ENCODE measurements at places on chromosomes 16 and 17.

DNA sequence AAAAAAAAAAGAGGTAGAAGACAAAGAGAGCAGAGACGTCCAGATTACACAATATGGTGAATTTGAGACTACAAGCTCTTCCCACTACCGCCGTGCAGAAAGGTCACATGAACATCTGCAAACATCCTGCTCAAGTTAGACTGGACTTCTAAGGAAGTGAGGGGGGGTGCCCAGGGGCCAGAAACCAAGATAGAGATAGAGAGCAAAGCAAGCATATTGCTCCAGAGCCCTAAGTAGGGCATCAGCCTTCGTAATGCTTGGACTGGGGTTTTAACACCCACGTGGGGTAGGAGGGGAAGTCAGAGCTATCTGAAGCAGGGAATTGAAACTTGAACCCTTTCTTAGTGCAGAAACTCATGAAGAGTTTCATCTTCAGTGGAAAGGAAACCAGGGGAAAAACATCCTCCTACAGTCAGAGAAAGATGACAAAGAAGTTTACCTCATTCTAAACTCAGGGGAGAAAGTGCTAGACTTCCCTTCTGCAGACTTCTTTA is 8.7 kb downstream of the CLEC19A start:
- no peak for DNase-seq

DNA sequence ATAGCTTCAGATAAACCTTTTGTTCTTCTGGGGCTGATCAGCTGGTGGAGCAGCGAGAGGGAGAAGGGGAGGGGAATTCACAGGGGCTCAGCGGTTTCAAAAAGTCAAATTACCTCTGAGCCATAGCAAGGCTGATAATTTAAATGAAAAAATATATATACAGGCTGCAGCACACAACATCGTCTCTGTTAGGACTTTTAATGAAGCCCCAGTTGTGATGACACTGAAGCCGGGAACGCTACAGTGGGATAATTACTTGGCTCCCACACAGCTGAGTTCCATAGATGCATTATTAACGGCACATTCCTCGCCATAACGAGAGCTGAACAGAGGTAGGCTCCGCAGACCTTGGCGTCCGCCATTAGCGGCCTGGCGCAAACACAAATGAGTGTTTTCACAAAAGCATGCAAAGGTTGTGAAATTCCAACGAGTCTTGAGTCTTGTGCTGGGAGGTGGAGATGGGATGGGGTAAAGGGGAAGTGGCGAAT is 216.0 kb downstream of the C16orf78 start:
- DNase-seq = no peak

- DNase-seq = no peak
Measured at GRCh38 chr16:86363836-86364618, 146.3 kb upstream of the FOXF1 start.

DNA sequence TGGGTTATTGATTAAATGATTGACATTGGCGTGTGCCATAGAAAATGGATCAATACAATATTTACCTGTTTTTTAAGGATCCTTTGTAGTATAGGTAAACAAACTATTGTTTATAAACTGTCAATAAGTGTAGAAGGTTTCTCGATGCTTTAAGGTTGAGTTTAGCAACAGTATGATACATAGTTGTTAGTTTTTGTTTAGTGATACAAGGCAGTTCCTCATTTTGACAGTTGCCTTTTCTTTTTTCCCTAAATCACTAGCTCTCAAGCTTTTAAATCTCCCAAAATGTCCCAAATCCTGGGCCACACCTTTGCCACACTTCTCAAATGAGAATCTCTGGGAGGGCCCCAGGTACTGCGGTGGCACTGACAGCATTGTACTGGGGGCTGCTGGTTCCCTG is 57.3 kb downstream of the EPN2 start:
- no peak for DNase-seq

DNA sequence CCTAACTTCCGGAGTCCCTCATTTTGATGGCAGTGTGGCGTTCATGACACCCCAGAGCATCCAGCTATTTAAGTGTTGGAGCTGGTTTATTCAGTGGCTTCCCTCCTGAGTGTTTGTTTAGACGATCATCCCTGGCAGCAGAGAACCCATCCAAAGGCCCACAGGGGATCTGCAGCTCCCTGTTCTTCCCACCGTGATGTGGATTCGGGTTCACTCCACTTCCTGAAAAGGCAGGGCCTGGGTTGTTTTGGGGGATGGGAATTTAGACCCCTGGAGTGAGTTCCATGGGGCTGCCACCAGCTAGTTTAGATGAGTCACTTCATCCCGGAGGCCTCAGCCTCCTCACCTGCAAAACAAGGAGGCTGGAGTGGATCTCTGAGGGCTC is 2.3 kb downstream of the KSR1 start:
- DNase-seq = no peak

DNA sequence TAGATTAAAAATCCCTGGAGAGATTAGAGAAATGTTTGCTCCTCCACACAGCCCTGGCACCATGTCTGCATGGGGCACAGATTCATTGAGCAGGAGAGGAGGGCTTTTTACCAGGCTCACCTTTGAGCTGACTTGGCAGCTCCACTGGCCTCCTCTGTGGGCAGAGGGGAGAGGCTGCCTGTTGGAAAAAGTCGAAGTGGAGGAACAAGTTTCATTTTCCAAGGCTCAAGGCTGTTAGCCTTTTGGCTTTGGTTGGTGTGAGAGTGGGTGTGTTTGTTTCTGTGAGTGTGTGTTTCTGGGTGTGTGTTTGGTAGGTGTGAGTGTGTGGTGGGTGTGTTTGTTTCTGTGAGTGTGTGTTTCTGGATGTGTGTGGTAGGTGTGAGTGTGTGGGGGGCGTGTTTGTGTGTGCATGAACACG is 5.6 kb downstream of the TMEM238L start:
- no peak for DNase-seq

GRCh38 chr17:146546-146945 is 9.2 kb downstream of the SCGB1C2 start:
- DNase-seq = no peak

DNA sequence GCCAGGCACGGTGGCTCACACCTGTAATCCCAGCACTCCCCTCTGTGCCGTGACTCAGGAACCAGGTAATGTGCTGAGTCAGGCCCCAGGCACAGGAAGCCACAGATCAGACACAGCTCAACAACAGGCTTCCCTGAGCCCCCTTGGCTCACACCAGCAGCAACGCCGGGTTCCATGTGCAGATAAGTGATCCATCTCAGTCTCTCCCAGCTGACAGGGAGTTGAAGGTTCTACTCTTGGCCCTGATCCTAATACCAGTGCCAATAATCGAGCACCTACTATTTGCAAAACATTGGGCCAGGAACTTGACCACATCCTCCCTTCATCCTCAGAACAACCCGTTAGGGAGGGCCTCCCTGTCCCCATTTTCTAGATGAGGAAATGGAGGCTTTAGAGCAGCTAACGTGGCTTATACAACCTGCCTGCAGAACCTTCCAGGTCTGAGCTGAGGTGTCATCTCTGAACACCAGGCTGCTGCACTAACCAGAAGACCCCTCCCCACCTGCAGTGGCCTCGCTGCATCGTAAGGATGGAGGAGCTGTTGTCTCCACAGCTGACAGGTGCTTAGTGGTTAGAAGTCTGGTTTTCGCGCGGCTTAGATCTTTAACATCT is 64.8 kb upstream of the AMZ2 start:
- DNase-seq = no peak

GRCh38 chr16:12532871-12533610 is 270.6 kb downstream of the CPPED1 start:
- no peak for DNase-seq

GRCh38 chr16:57485916-57486857 is at the start of gene DOK4:
Gene DOK4, minus strand, starts transcription at chr16:57486493. Its CDS starts 6,986 bp downstream, at chr16:57479507.
- DNase-seq = peak; percentile 24

- no peak for DNase-seq
Measured at GRCh38 chr17:74417178-74418045, 14.5 kb upstream of the GPRC5C start.

- DNase-seq = no peak
Measured at GRCh38 chr16:86120201-86121192, 221.5 kb downstream of the IRF8 start.

GRCh38 chr16:30947859-30948666 is 805 bp upstream of the ORAI3 start:
- DNase-seq = peak; percentile 98

DNA sequence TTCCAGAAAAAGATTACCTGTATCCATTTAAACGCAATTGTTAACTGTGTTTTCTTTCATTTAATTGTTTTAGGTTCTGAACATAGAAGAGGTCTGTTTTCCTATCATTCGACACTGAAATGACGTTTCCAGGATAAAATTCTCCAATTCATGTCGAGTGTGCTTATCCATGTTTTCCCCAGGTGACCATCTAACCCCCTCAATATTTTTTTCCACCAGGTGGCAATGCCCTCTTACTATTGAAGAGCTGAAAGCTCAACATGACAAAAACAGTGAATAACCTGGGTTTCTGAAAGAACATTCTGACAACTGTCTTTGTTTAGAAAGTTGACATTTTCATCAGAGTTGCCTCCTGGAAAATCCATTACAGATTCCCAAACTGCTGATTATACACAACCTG is 948.7 kb downstream of the KCNJ2 start:
- peak; percentile 37 for DNase-seq

DNA sequence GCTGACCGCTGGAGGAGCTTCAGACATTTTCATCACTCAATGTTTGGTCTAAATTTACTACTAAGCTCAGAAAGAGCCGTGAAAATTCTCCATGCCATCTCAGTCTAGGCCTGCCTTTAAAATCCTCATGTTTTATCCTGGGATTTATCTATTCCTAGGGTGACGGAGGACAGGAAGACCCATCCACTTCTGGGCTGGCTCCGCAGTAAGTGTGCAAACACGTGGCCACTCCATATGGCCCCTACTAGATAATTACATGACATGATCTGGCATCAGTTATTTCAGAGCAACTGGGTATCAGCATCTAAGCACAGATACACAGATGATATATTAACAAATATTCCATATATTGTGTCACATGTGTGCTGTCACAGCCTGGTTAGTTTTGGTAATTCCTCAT is 77.8 kb upstream of the HS3ST4 start:
- DNase-seq = no peak

DNA sequence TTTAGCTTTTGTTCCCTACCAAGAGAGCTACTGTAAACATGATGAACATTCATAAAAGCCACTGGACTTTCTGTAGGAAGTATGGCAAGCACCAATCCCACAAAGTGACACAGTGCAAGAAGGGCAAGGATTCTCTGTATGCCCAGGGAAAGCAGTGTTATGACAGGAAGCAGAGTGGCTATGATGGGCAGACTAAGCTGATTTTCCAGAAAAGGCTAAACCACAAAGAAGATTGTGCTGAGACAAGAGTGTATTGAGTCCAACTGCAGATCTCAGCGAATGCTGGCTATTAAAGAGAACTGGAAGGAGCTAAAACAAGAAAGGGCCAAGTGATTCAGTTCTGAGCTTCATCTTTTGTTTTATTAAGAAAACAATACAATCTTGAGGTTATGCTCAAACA is 60.5 kb upstream of the EFCAB3 start:
- no peak for DNase-seq

DNA sequence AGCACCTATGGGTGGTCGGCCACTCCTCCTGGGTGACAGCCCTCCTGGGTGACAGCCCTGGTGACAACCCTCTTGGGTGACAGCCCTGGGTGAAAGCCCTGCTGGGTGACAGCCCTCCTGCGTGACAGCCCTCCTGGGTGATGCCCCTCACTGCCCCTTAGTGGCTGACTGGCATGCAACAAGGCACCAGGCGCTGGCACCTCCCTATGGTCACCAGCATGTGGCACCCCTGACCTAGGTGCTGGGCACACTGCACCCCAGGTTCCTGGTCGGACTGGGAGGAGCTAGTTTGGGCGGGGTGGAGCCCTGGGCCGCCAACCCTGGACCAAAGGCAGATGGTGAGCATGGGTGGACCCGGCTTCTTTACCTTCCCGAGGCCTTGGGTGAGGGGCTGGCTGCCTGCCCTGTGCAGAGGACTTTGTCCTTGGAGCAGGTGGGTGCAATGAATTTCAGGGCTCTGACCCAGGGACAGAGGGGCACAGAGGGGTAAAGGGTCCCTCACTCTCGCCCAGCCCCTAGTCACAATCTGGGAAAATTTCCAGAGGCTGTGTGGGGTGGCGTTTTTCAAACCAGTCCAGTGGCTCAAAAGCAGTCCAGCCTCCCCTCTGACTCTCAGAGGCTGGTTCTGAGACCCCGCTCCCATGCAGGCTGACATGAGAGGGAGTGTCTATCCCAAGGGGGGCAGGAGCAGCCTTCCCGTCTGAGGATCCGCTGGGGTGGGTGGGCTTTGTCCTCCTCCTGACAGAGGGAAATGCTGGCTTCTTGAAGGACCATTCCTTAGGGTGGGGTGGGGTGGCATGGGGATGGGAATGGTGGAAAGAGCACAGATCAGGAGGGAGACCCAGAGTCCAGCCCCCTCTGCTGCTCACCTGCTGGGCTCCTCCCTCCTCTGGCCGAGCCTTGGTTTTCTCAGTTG is 25.9 kb upstream of the TNFRSF13B start:
- no peak for DNase-seq

DNA sequence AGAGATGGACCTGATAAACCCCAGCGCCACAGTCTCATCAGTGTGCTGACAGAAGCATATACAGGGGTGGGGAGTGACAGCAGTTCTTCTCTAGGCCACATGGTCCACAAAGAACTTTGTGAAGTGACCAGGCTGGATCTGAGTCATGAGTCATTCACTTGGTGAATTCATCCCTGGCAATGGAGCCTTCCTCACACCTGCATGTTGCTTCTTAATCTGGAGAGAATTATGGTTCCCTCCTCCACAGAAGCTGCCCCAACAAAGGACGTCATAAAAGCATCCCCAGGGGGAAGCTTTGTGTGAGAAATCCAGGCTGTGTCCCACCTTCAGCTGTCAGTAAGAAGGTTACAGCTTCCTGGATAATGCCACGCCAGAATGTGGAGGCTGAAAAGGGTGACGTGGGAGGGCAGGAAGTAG is 215.6 kb upstream of the MAF start:
- no peak for DNase-seq

- no peak for DNase-seq
Measured at GRCh38 chr17:8467527-8467926, 31.8 kb downstream of the NDEL1 start.

- no peak for DNase-seq
Measured at GRCh38 chr16:11179574-11179973, 76.4 kb downstream of the SOCS1 start.

DNA sequence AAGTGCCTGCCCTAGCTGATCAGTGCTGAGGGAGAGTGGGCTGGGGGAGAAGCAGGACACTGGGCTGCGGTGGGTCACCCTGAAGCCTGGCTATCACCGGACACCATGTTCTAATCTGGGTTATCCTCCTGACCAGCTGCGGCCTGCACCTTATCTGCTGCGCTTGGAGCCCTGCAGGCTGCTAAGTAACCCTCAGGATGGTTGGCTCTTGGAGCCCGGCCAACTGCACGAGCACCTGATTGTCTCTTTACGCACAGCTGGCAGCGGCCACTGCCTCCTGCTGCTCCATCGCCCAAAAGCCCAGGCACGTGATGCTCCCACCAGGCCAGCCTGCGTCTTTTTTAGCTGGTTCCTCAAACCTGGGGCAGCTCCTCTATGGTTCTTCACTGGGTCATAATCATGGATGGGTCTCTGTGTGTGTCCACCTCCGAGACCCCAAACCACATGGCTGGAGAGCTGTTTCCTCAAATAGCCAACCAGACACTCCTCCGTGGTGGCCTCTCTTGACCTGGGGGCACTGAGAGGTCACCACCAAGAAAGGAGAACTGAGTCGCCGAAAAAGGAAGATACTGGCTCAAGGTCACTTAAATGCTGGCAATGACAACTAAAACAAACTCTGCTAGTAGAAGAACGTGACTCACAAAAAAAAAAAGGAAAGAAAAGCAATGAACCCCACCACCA is 21.7 kb downstream of the SPHK1 start:
- peak; percentile 85 for DNase-seq

- no peak for DNase-seq
Measured at GRCh38 chr16:54657058-54657708, 273.5 kb upstream of the IRX5 start.

All from NCI-H1105 (cell line).